DMS53 (cell line): ENCODE measurements at places on chromosomes 5 and 9.

- DNase-seq, result no peak
Observed at GRCh38 chr5:73603998-73604397, 22.0 kb upstream of the ARHGEF28 start.

DNA sequence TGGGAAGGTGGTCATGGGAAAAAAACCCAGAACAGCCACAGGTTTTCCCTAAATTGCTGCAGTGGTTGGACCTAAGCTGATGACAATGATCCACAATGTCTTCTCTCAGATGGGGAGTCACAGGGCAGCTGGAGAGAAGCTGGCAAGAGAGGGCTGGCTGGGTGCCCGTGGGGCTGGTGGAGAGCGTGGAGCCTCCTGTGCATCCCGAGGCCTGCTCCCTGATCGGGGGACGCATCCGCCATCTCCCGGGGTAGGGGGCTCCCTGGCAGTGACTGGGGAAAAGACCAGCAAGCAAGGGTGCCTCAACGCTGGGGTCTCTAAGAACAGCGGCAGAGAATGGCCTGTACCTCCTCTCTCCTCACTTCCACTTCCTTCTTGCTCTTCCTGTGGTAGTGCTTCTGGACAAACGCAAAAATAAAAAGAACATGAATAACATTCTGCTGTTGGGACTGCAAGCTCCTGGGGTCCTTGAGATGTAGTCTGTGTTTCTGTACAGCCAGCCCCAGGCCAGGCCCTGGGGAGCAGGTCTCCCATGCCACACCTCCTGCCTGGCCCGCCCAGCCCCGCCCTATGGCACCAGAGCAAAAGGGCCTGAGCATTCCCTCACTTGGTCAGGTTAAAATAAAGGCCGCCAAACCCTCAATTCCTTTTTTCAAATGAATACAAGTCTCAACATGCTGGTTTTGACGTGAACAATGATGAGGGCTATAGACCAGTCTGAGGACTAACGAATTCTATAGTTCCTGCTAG, 7.0 kb upstream of the MRNIP start:
- DNase-seq, result no peak

GRCh38 chr9:419571-420171, 205.0 kb downstream of the DOCK8 start:
- no peak for DNase-seq

- DNase-seq, result no peak
Observed at GRCh38 chr5:39211773-39212172, 7.6 kb downstream of the FYB1 start.

- no peak for DNase-seq
Observed at GRCh38 chr9:89657295-89657694, 52.5 kb downstream of the GADD45G start.

GRCh38 chr5:158839638-158840037, 260.1 kb downstream of the EBF1 start:
- DNase-seq, result no peak

DNA sequence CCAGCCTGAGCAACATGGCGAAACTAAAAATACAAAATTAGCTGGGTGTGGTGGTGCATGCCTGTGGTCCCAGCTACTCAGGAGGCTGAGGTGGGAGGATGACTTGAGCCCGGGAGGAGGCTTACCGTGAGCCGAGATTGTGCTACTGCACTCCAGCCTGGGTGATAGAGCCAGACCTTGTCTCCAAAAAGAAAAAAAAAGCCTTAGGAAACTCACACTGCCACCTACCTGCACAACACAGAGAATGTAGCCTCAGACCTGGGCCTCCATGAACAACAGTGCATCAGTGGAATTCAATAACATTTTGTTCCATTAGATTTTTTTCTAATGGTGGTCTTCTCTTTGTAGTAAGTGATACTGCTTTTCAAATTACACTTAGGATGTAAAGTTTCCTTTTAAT, 63.8 kb upstream of the RARS1 start:
- DNase-seq, result peak; percentile 53

DNA sequence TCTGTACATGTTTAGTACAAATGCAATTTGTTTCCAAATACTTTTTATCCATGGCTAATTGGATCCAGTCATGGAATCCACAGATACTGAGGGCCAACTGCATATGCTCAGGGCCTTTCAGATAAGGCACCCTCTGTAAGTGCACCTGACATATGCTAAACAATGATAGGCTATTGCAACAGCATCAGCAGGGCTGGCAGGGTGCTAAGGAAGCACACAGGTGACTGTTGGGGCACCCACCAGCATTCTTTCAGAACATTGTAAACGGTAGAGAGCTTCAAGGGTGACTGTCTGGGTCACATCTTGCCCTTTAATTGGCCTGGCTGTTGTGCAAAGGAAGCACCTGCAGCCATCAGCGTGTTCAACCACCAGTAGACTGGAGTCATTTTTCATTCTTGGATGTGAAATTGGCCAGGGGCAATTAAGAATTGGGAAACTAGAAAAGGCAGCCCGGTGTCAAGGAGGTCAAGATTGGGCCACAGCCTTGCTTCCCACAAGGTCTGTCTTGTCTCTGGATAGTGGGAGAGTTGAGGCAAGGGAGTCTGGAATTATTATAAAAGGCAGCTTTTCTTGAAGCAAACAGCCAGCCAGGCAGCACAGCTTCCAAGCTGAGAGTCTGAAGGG, 129.3 kb upstream of the RAI14 start:
- no peak for DNase-seq
